ENCODE measurements at places on chromosomes 2 and 18.

DNA sequence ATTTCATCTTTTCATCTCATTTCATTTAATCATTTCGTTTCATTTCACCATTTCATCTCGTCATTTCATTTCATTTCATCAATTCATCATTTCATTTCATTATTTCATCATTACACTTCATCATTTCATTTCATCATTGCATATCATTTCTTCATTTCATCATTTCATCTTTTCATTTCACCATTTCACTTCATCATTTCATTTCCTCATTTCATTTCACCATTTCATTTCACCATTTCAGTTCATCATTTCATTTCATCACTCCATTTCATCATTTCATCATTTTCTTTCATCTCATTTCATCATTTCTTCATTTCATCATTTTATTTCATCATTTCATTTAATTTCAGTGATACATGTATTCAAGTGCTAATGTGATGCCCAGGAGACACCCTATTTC is 127.1 kb downstream of the ANKRD30BL start:
- no peak for DNase-seq

- DNase-seq = no peak
These were observed 104.7 kb upstream of the OTOS start for GRCh38 chr2:240245184-240245583.

DNA sequence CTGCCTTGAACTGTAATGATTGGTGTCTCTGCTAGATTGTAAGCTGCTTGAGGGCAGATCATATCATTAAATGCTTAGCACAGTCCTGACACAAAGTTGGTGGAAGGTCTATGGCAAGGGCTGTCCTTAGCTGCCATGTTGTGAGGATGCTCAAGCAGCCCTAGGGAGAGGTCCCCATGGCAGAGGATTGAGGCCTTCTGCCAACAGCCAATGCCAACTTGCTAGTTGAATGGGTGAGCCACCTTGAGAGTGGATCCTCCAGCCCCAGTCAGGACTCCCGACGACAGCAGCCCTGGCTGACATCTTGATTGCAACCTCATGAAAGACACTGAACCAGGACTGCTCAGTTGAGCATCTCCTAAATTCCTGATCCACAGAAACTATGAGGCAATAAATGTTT is 115.3 kb upstream of the SMAD2 start:
- DNase-seq = no peak

GRCh38 chr18:11159844-11160243 is 10.5 kb upstream of the PIEZO2 start:
- DNase-seq = no peak

DNA sequence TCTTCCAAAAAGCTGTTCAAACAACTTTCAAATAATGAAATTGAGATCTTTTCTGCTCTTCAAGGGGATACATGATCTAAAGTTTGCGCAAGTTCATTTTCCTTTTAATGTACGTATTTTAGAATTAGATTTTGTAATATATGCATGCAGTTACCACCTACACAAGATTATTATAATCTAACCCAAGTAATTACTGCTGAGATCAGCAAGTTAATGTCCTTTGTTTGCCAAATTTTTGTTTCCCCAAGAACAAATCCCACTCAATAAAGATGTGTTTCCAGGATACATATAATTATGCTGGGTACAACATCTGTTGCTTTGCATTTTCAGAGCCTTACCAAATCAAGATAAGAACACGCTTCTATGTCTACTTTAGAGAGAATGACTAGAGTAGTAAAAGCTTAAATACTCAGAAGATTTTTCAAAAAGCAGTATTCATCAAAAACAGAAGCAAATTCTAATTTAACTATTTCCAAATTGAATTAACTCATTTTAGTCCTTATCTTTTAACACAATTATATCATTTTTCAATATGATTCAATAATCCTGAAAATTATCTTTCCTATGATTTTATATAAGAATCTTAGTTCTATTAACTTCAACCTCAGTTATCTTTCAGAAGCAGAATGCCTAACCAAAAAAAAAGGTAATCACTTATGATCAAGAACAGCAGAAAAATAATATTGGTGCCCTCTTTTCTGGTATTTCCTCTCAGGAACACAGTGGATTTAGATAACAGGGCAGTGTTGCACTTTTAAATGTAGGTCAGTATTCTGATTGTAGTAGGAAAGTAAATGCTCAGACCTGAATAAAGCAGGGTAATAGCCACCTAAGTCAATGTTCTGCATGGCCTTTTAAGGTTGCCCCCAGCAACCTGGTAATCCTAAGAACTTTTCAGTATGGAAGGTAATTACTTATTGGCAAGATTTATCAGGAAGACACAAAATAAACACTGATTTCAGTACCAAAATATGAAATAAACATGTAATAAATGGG is 28.0 kb downstream of the CERKL start:
- no peak for DNase-seq

- no peak for DNase-seq
These were observed 77.5 kb downstream of the OSBPL6 start for GRCh38 chr2:178271629-178272333.

DNA sequence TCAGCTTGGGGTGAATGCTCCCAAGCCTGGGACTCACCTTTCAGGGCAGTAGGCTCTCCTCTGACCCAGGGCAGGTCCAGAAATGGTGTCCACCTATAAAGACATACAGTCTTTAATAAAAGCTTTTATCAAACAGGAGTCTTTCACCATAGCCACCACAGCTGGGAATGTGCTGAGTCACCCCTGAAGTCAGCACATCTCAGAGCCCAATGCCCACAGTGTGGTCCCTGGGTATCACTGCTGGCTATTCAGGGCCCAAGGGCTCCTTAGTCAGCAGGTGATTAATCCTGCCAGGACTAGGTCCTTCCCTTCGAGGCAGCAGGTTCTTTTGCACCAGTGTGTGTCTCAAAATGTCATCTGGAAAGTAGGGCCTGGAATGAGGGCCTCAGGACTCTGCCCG is 181.9 kb downstream of the MEMO1 start:
- no peak for DNase-seq

DNA sequence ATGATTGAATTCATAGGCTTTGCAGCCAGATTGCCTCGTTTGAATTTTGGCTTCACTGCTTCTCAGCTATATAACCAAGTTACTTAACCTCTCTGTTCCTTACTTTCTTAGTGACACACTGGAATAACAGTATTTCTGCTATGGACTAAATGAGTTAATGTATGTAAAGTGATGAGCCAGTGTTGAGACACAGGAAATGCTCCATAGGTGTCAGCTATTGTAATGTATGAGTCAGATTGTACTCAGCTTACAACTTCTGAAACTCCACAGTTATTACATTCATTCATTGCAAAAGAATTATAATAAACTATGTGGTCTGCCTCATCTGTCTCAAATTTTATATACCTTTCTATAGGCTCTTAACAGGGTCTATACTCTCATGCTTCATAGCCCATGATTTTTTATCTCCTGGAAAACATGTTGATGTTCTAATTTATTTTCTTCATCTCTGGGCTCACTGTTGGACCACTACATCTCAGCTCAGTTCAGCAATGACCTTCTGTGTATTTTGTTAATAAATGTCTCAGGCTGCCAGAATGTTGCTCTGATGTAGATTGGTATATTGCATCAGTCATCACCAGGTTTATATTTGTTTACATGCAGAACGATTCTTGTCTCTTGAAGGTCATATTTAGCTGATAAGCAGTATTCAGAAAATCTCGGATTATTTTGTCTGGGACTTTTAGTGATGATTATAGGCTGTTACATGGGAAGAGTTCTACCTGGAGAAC is 76.2 kb downstream of the MAP3K20 start:
- DNase-seq = no peak

DNA sequence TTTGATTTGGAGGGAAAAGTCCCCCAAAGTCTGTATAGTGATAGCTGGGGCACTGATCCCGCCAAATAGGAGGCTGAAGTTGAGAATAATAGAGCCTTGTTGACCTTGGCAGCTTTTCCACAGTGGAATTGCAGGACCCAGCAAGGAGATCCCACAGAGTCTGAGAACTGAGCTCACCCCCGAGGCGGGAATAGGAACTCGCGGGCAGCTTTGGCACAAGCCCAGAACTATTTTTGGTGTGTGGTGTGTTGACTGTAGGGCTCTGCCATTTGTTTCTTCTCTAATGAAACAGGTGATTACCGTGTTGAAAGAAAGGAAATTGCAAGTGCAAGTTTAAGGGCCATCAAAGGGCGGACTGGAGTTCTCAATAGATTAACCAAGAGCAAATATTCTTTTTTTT is 34.0 kb downstream of the SH3RF3 start:
- no peak for DNase-seq

Data from cerebellar nuclear complex (tissue), 1 donor.